NCI-H1092 (cell line): ENCODE measurements at places on chromosomes 11 and 22.

DNA sequence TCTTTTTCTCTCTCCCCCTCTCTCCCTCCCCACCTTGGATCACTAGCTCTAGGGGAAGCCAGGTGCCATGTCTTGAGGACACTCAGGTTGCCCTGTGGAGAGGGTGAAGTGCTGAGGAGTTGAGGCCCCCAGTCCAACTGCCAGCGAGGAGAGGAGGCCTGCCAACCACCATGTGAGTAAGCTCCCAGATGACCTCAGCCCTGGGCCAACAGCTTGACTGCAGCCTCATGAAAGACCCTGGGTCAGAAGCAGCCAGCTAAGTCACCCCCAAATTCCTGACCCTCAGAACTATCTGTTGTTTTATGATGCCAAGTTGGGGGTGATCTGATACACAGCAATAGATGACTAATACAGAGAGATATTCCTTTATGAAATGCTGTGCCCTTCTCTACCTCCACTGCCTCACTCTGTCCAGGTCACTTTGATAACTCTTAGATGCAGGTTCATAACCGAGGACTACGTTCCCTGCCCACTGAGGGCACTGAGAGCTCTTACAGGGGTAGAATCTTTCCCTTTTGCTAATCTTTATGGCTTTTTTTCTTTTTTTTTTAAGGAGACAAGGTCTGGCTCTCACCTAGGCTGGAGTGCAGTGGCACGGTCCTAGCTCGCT, 8.0 kb downstream of the ARFGAP3 start:
- no peak for DNase-seq

DNA sequence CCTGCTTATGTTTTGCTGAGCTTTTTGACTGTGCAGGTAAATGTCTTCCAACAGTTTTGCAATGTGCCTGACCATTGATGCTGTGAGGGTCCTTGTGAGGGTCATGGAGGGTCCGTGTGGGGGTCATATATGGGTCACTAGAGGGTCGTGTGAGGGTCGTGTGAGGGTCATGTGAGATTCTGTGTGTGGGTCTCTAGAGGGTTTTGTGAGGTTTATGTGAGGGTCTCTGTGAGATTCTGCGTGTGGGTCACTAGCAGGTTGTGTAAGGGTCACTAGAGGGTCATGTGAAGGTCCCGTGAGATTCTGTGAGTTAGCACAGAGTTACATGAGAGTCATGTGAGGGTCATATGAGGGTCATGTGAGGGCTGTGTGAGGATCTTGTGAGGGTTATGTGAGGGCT, 263.9 kb upstream of the B3GAT1 start:
- no peak for DNase-seq

DNA sequence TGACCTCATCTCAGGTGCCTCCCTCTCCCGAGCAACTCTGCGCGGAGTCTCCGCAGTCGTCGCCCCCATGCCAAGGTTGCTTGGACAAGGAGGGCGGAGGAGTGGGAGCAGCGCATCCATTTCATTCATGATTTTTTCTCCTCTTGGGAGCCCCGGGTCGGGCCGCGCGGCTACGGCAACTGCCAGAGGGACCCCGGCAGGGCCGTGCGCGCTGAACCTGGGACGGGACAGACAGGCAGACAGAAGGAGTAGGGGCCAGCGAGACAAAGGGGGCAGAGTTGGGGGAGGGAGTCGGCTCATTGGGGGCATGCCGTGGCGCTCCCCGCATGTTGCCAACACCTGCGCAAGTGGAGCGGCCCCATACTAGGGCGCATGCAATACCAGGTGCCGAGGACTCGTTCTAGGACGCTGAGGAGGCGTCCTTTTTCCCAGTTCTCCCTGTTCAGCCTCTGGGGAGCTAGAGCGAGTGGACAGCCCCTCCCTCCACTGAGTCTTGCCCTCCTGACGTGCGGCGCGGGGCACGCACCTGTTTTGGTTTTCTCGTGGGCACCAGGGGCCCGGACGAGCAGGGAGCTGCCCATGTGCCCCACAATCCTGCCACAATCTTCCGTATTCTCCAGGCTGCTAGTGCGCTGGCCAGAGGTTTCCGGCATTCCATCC, 501 bp upstream of the PTPN5 start:
- DNase-seq = no peak

GRCh38 chr22:39527481-39527961, 5.0 kb downstream of the RPS19BP1 start:
- DNase-seq = no peak

DNA sequence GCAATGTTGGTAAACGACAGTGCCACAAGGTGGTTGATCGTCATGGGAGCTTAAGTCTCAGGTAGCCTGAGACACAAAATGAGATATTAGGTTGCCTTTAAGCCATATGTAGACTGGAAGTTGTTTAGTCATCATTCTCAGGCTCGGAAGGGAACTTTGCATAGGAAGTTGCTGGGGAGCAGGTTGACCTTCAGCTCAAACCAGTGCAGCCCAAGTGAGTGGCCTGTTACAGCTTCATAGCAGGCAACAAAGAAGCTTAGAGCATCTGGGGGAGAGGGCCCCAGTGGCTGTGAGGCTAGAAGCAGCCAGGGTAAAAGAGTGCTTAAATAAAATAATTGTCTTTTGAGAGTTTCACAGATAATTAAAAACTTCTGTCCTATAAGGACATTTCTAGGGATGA, 404.0 kb downstream of the GUCY1A2 start:
- no peak for DNase-seq

GRCh38 chr11:75576499-75576918, 14.5 kb downstream of the SERPINH1 start:
- DNase-seq = no peak

DNA sequence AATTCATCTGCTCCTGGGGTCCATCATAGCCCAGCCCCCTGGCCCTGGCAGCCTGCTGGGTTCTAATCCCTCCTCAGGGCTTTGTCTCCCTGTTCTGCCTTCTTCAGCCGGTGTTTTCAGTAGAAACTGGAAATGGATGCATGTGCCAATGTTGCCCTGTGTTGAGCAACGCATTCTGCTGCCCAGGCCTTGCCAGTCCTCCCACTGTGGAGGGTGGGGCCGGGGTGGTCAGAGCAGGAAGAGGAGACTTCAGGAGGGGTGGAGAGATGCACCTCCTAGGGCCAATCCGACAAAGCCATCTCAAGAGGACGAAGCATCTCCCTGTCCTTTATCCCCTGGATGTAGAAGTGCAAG, 27.6 kb upstream of the ZBTB16 start:
- no peak for DNase-seq

- no peak for DNase-seq
Measured at GRCh38 chr22:22940961-22941605, 53.5 kb downstream of the IGLL5 start.

DNA sequence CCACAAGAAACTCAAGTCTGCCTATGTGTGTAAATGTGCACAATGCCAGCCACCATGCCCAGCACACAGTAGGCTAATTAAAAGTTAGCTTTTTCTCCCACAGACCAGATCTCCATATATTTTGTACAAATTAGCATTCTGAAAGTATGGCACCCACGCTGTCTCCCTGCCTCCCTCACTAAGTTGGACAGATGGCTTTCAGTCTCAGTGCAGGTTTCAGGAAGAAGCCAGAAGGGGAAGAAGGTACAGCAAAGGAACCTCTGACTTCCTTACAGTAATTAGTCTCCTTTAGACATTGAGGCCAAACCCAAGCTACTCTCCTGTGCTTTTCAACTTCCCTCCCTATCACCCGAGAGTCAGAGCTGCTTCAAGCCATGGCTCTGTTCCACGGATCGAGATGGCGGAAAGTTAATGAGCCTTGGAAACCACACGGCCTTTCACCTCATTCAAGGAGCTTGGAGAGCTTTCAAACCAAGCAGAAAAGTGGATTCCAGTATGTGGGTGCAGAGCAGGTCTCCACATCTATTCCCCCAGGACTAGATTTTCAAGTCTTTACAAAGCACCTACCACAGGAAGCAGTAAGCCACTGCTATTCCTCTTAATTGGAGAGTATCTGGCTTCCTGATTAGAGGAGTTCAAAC, 221.1 kb upstream of the NARS2 start:
- DNase-seq = peak; percentile 25

GRCh38 chr11:68269414-68270081, 2.2 kb downstream of the C11orf24 start:
- DNase-seq = no peak

GRCh38 chr11:77557553-77557952, 32.2 kb upstream of the AQP11 start:
- DNase-seq = peak; percentile 33

- DNase-seq = no peak
Measured at GRCh38 chr11:111399187-111400031, 20.3 kb upstream of the POU2AF1 start.

DNA sequence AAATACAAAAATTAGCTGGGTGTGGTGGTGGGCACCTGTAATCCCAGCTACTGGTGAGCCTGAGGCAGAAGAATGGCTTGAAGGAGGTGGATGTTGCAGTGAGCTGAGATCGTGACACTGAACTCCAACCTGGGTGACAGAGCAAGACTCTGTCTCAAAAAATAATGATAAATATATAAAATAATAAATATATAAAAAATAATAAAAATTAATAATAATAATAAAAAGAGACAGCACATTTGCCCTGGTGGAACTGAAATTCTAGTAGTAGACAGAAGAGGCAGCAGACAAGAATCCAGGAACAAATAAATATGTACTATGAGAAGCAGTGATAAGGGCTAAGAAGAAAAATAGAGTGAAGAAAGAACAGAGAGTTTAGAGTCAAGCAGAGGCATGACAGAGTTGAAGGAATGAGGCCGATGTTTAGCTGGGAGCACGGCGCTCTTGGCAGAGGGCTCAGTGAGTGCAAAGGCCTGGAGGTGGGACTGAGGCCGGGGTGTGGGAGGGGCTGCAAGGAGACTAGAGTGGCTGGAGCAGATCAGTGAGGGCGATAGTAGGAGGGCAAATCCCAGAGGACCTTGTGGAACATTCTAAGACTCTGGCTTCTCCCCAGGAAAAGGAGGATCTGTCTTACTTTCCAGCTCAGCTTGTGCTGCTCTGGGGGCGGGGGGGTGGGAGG, 410.3 kb downstream of the MN1 start:
- DNase-seq = no peak

DNA sequence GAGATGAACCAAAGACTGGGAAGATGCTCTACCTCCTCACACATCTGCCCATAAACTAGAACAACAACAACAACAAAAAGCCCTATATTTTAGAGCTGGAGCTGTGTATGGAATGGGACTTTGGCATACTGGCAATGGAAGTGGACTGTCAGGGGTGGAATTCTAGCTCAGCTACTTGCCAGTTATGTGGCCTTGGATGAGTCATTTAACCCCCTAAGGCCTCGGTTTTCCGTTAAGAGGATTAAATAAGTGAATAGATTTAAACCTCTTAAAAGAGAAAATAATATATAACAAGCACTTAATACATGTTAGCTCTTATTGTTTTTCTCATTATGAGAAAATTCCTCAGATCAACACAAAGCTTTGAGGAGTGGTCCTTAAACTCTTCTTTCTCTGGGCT, 195.0 kb downstream of the KIF18A start:
- DNase-seq = no peak

DNA sequence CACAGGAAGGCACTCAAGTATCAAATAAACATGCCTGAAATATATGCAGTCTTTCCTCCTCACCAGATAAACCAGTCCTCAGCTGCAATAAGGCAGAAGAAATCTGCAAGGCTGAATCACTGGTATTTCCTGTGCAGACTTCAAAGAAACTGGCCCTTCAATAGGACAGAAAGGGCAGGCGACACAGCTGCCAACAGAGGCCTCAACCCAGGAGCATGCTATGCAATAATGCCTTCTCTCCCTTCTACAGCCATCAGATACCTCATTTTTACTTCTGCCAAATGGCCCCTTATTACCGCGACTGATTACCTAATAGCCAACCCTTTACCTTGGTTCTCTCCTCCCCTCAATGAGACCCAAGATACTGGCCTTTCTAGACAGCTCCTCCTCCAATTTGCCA, 8.0 kb downstream of the NUMA1 start:
- DNase-seq = no peak

DNA sequence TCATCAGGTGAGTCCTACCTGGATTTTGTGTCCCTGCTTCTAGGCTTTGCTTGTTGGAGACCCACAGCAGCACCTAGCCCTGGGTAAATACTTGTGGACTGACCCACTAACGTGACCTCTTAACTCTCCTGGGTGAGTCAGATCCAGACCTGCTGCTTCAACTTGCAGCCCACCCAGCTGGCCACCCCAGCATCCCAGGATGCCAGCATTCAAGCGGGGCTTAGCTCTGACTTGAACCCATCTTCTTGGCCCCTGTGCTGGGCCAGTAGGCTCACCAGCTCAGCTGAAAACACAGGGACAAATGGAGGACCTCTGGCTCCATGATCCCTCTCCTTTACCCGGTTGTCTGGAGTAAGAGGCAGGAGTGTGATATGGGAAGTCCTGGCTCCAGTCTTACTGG, 33.5 kb downstream of the PARVG start:
- DNase-seq = no peak

DNA sequence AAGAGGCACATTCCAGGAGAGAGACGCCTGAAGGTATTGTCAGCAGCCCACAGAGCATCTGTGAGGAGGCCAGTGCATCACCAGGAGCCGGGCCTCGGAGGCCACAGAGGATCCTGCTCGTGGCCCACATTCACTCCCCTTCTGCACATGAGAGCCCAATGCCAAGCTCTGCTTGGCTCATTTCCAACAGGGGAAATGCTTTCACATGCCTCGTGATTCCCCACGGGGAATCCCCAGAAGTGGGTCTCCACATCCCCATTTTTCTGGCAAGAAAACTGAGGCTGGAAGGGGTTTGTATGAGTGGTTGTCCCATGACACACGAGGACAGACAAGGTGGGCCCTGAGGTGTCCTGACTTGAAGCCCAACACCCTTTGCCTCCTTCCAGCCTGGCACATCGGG, 34.4 kb downstream of the TP53I11 start:
- DNase-seq = no peak

- no peak for DNase-seq
Measured at GRCh38 chr22:38148245-38148644, 33.4 kb downstream of the PLA2G6 start.

DNA sequence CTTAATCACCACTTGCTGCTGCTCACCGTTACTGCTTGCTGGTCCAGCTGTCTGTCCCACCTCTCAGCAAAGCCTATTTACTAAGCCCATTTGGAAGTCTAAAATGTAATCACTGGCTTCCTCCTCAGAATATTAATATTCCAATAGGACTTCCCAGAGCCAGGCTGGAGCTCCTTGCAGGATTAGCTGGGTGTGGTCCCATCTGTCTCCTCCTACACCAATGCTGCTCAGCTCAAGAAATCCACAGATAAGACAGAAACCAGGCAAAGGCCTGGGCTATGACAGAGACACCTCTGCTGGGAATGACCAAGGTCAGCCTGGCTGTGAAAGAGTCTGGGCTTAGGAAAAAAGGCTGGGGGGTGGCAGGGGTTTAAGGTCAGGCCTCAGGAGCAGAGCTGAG, 317.8 kb downstream of the BUD13 start:
- DNase-seq = no peak

GRCh38 chr22:29732883-29733282, 13.1 kb downstream of the CABP7 start:
- DNase-seq = no peak

- DNase-seq = no peak
Measured at GRCh38 chr11:133901316-133901715, 55.5 kb downstream of the IGSF9B start.

DNA sequence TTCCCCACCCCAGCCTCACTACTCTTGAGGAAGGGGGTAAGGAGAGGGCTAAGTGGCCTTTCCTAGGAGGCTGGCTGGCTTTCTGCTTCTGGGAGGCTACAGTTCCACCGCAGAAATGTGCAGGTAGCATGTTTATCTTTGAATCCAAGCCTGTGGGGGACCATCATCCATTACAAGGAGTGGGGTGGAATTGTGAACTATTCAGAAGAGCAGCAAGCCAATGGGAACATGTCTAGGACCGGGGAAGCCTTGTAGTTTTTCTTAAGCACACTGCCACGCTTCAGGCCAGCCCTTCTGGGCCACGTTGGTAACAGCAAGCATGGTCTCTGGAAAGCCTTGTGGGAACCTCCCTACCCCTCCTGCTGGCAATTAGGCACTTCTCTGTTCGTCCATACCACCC, 100.3 kb downstream of the AMOTL1 start:
- no peak for DNase-seq
